NCI-H526 (cell line): ENCODE measurements at places on chromosomes 6 and 20.

GRCh38 chr6:70838907-70839285, 118.0 kb downstream of the B3GAT2 start:
- no peak for DNase-seq

GRCh38 chr6:154511791-154512190, 1.3 kb upstream of the CNKSR3 start:
- peak; percentile 46 for DNase-seq

GRCh38 chr20:43799150-43799711, 72.4 kb upstream of the GTSF1L start:
- DNase-seq: no peak

DNA sequence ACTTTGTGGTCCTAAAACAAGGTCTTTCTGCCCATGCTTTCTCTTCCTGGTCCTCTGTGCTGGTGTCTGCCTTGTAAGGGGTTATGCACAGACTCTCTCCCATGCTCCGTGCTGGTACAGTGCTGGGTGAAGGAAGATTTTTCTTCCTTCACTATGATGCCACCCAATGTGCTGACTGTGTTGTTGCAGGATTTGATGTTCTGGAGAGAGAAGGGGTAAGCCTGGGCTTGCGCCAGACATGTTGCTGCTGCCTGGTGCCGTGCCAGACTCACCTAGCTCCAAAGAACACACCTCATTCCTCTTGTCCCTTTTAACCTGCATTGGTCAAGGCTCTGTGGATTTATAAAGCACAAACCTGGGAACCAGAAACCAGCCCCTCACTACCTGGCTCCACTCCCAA, 28.4 kb upstream of the ARMH2 start:
- no peak for DNase-seq

DNA sequence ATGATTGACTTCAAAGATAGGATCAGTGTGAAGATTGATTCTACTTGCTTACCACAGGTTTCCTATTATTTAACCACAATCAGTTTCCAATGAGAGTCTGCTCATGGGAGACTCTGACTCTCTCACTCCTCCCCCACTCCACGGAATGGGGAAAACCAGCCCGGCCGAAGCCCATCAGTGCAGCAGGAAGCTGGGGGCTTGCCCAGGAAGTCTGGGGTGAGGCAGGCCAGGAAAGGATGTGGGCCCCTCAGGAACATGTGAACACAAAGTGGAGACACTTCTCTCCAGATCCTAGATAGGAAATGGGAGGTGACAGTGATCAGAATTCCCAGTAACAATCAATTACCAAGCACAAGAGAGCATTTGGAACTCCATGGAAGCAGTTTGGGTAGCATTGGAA, 144.2 kb downstream of the TTLL2 start:
- no peak for DNase-seq
